Brain pericyte (primary cell): ENCODE measurements at places on chromosomes 6 and 20.
A peak's percentile ranks its signal among the peaks of the same experiment; 100 is the strongest.

GRCh38 chr6:29864037-29864810, 36.6 kb downstream of the HLA-G start:
- no peak for DNase-seq

DNA sequence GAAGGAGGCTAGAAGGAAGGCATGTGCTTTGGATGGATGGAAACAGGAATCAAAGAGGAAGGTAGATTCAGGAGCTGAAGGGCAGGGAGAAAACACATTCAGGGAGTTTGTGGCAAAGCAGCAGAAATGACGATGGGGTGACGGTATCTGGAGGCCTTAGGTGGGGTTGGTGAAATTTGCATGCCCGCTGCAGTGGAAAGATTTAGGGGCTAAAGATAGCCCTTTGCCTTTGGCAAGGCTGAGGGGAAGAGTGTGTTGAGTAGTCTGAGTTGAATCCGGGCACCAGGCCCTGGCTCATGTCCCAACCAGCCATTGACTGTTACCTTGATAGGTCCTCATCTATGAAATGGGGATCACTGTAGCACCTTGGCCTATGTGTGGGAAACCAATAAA, 1.3 kb downstream of the GZF1 start:
- DNase-seq = no peak

GRCh38 chr6:56238352-56238751, 9.0 kb downstream of the COL21A1 start:
- no peak for DNase-seq

- no peak for DNase-seq
Measured at GRCh38 chr20:46963758-46964617, 69.3 kb downstream of the EYA2 start.

DNA sequence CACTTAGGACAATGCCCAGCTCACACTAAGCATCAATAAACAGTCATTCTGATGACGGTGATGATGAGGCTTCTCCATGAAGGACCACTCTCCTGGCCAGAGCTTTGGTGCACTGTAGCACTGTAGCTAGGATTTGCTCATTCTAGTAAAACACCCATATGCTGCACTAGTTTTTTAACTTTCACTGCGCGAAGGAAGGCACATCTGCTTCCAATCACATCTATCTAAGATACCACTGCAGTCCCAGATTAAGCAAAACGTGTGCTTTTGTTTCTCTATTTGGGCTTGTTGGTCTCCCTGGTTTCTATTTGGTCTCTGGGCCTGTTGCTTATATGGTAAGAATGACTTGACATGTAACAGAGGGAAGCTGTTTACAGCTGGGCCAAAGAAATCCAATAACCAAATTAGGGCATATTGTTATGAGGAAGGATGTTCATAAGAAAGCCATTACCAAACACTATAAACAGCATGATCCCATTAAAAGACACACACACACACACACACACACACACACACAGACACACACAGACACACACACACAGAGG, 62.4 kb downstream of the FAM229B start:
- no peak for DNase-seq

- DNase-seq = no peak
Measured at GRCh38 chr6:26029857-26030653, 57.2 kb upstream of the HFE start.

GRCh38 chr6:7107578-7108195, at the start of gene RREB1:
RREB1 (plus strand) TSS chr6:7107961; CDS start chr6:7181912, 73,951 bp downstream.
- no peak for DNase-seq

DNA sequence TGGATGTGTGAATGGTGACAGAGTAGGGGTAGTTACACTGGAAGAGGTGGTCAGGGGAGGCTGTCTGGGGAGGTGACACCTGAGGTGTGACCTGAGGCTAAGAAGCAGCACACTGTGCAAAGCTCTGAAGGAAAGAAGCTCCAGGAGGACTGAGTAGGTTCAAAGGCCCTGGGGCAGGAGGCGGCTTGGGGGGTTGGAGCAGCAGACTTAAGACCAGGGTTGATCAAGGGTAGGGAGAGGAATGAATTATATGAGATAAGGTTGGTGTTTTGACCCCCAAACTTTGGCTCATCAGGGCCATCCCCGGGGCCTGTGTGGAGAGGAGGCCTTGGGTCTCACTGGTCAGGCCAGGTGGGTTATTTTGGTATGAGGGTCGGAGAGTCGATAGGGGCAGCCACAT, 166.1 kb downstream of the GRM4 start:
- no peak for DNase-seq

DNA sequence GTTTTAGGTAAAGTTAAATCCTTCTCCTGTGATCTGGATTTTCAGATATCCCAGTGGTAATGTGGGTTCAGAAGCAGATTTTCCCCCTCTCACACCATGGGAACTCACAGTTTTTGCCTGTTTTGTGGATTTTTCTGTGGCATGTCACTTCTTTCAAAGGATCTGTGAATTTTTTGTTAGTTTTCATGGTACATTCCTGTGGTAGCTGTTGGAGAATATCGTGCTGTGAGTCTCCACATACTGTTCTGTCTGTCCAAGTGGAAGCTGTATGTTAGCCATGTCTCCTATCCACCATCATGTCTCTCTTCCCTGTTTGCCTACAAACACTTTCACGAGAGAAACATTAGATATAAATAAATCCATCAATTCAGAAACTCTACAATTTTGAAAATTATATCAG, 378.7 kb upstream of the ADGRB3 start:
- DNase-seq = peak; percentile 15

- no peak for DNase-seq
Measured at GRCh38 chr20:8749101-8749500, 319.8 kb upstream of the PLCB4 start.

DNA sequence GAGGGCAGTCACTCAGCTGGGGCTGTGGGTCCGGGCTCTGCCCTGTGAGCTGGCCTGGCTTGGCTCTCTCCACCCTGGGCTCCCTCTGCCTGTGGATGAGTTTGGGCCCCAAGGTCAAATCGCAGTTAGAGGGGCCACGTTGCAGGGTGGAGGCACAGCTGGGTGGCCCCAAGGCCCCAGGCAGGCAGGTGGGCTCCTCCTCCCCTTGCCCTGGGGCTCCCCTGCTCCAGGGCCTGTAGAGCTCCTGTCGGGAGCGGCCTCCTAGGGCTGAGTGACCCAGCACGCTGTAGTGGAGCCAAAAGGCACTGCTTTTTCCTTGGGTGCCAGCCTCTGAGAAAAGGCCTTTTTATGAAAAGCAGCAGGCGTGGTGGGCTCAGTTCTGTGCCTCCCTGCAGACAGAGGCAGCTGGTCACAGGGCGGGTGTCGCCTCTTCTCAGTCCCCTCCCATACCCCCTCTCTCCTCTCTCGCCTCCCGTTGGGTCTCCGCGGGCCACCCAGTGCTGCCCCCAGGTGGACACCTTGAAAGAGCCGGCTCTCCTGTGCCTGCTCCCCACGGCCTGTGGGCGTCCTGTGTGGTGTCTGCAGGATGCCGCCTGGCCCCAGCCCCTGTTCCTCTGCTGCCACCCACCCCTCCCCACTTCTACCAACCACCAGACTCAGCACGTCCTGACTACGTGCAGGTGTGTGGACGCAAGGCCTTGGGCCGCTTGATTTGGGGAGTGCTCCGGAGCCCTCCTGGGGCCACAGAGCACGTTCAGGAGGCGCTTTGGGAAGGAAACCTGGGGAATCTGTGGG, 13.2 kb downstream of the SS18L1 start:
- DNase-seq = no peak

DNA sequence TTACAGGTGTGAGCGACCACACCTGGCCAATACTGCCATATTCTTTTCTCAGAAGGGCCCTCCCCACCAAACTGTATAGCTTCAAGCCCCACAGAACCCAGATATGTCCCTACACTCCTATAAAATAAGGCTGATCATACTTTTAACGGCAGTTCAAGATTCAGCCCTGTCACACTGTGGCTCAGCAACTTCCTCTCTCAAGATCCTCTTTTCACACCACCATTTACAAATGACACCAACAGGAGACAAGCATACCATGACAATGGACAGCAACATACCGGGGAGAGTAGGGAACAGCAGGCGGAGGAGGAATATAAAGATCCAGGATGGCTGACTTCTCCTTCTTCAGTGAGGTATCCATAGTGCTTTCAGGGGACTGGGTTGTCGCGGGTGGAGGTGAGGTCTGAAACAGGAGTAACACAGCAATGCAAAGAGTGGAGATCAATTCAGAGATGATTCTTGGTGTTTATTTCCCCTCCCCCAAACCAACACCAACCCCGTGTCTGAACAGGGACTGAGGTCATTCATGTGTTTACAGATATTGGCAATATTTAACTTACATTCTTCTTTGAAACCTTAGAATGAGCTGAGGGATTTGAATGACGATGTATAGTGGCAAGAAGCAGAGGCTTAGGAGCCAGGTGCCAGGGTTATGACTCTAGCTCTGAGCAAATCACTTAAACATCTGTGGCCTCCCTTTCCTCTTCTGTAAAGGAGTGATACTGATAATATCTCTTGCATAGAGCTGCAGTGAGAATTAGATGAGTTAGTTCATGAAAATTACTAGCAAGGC, 57.6 kb upstream of the IPCEF1 start:
- no peak for DNase-seq

DNA sequence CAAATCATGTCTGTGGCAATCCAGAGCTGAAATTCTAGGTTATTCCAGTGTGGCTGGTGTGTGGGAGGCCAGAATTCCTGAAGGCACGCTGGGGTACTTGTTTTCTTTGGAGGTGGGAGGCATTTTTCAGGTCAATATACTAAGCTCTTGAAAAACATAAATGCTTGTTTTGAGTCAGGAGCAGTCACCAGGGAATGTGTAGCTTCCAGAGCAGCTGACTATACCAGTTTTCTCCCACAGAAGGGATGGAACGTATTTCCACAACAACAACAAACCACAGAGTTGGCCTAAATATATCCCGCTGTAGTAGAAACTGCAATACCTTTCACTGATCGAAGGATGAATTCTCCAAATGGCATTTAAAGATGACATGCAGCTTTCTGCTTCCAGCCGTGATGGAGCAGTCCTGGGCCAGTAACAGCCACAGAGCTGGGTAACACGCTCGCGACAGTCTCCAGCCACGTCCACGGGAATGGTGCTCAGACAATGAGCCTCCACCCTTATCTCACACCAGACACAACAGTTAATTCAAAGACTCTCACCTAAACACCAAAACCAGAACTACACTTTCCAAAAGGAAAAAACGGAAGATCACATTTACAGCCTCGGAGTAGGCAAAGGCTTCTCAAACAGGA, 23.2 kb downstream of the CHRNA4 start:
- DNase-seq = peak; percentile 83

DNA sequence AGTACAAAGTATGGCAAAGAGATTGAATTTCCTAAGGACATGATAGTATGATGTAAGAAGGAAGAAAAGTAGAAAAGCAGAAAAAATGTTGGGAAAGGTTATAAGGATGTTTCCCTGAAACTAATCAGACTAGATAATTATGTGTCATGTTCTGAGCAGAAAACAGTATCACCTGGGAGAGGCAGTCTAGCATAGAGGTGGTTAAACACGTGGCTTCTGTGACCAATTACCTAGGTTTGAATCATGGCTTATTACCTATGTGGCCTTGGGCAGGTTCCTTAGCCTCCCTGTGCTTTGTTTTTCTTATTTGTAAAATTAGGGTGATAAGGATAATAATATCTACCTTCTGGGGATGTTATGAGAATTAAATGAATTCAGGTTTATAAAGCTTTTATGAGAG, 38.0 kb downstream of the SCGN start:
- no peak for DNase-seq
